ENCODE measurements at places on chromosomes 12 and 14.

DNA sequence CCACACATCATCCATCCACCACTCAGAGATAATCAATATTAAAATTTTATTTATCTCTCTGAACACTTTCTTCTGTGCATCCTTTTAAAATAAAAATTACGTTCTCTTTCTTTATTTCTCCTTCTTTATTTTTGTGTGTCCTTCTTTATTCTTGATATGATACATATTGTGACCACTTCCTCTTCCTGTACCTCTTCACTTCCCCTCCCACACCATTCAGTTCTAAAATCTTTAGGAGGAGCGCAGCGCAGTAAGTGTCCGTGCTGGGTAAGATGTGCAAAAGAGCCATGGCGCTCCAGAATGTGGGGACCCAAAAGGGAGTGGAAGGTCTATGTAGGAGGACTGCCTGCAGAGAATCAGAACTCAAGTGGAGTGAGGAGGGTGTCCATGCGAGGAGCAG, 256.7 kb downstream of the ITPR2 start:
- no peak for DNase-seq

- DNase-seq, result no peak
Measured at GRCh38 chr14:68300608-68301007, 481.0 kb downstream of the RAD51B start.

GRCh38 chr12:58640314-58640713, 280.0 kb downstream of the LRIG3 start:
- no peak for DNase-seq

GRCh38 chr14:74964787-74965485, 9.5 kb upstream of the PGF start:
- no peak for DNase-seq

DNA sequence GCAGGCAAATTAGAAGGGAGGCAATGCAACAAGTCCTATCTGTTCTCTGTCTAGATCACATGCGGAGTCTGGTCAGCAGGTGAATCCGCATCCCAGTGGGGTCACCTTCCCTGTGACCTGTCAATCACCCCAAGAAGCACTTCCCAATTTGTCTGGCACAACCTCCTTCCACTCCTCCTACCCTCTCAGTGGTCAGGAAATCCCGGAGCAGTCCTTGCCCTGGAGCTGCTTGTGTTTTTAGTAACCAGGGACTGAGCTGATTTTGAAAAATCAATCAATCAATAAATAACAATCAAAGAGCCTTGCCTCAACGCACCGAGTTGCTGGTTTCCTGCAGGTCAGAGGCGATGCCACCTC, 572 bp upstream of the ACSS3 start:
- no peak for DNase-seq

GRCh38 chr12:81683881-81684280, 75.3 kb downstream of the PPFIA2 start:
- DNase-seq, result no peak

DNA sequence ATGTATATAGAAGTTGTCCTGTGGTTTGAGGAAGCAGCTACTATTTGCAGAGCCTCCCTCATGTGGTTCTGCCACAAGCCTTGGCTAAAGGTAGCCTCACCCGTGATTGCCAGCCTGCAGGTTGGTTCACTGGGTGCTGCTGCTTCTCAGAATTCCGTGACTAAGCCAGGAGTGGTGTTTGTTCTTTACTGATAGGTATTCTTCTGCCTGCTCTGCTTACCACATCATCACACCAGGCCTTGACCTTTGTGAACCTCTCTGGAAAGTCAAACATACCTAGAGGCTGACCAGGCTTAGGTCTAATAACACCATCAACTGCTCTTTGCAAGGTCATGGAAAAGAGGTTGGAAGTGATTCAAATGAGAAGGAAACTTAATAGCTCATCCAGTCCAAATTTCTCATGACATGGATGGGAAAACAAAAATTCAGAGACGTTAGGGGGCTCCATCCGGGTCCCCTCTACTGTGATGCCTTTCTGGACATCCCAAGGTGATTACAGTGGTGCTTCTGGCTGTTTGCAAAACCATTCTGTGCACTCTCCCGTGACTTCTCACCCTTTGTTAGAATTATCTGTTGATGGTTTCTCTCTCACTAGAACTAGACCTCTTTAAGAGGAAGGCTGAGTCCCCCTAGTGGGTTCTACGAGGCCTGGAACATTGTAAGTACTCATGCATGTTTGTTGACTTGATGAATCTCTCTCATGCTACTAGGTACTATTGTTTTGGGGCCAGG, 8.5 kb upstream of the SOCS2 start:
- DNase-seq, result no peak

DNA sequence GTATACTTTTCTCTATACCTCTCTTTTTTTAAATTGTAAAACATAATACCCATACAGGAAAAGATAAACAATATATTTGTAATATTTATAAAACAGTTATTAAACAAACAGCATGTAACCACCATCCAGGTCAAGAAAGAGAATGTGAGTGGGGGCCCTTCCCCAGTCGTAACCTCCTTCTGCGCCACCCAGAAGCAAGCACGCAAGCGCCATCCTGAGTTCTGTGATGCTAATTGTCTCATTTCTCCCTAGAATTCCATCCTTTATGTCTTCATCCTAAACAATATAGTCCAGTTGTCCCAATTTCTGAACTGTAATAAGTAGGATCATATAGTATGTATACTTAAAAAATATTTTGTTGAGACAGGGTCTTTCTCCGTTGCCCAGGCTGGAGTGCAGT, 129.5 kb downstream of the EXOC5 start:
- no peak for DNase-seq

DNA sequence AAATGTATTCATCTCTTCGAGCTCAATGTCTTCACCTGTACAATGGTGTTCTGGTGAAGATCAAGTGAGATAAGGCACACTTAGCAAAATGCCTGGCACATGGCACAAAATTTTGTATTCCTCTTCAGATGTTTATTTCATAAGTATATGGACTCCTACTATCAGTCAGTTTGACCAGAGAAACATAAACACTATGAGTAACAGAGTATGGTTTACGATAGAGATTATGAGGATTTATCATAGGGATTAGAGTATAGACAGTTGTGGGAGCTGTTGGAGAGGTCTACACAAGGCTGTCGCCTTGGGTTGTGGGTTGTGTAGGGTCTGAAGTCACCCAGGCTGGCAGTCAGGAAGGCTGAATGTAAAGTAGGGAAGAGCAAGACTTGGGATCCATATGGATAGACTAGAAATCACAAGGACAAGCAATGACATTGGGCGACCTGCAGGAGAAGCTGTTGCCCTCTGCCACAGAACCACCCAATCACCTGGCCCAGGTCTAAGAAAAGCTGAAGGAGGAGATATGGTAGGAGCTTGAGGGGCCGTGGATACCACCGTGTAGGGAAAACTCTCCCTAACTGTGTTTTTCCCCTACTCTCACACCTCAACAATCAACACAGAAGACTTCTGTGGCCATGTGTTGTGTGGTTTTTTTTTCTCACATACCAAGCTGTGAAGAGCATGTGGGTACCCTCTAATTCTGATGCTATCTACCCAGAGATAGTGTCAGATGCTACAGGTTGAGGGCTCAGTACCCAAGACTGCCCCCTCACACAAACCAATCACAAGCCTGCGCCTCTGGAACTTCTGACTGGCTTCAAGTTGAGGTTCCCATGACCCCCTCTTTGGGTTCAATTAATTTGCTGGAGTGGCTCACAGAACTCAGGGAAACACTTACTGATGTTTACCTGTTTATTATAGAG, 27.2 kb upstream of the RESF1 start:
- no peak for DNase-seq

DNA sequence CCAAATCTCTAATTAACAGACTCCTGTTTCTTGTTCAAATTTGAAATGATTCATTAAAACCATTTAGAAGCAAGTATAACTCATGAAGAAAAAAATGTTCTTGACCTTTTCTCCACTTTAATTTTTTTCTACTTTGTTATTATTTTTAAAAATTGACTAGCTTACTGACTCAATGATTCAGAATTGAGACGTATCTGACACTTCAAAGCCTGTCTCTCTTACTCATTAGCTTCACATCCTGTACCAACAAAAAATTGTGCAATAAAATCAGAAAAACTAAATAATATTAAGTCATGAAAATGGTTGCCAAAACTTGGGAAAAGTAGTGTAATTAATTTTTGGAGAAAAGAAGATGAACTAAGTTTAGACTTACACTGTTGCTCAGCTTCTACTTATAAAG, 331.2 kb downstream of the SLC16A7 start:
- DNase-seq, result no peak

DNA sequence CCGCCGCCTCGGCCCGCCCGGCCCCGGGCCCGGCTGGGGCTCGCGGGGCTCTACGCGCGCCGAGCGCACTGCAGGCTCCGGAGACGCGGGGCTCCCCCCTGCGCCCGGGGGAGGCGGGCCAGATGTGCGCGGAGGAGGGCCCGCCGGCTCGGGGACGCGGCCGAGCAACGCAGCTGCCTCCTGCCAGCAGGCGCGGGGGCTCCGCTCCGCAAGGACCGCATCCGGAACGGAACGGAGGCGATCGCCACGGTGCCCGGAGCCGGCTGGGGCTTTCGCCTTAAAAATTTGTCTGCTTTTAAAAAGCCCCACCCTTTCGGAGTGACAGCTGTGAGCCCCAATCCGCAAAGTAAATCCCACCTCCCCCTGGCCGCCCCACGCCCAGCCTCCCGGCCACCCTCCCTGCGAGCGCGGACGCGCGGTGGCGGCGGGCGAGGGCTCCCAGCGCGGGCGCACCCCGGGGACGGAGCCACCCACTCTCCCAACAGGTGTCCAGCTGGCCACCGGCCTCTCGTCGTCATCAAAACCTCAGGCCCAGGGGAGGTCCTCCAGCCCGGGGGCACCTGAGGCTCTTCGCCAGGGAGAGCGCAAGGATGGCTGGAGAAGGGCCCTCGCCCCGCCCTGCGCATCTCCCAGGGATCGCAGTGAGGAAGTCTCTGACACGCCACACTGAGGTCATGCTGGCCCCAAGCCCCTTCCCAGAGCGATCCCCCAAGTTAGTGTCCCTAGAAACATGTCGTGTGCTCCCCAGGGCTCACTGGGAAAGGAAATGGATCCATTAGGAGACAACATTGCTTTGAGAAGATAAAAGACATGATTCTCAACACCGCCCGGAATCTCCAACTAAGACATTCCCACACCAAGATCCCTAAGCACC, at the start of gene TMEM132D:
Gene TMEM132D (minus strand): TSS at position 70 of the 874 bp plus-strand sequence.
- DNase-seq, result no peak

GRCh38 chr14:44897845-44898151, 63.9 kb downstream of the KLHL28 start:
- no peak for DNase-seq

- DNase-seq, result no peak
Measured at GRCh38 chr14:84674636-84675035, 855.3 kb upstream of the FLRT2 start.

- no peak for DNase-seq
Measured at GRCh38 chr14:103402695-103403094, 17.5 kb downstream of the MARK3 start.

- no peak for DNase-seq
Measured at GRCh38 chr14:61803755-61804154, 41.5 kb downstream of the SNAPC1 start.

DNA sequence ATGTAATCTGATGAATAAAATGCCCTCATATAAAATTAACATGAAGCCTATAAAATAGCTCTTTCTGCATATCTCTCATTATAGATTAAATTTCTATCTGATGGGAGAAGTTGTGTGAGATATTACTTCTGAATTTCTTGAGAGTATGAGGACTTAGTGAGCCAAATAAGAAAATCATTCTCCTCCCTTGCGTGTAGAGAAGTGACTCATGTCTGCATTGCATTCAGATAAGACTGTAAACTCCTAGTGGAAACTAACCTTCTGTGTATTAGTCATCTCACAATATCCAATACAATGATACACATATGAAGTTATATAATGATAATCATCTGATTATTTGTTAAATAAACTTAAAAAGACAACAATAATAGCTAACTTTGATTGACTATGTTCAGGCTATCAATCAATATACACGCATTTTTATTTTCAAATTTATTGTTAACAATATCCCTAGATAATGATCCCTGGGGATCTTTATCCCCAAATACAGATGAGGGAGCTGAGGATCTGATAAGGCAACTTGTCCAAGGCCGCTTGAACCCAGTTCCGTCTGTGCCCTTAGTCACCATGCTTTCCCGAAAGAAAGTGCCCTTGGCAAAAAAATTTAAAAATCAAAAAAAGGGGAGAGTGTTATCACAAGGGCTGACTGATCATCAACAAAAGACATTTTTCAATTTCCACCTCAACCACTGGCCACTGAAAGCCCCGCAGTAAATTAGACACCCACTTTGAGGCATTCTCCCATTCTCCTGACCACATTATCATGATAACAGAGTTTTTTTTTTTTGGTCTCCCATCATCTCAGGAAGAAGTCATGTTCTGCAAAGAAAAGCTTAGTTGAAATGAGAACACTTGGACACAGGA, 189.2 kb upstream of the RASSF8 start:
- DNase-seq, result no peak

DNA sequence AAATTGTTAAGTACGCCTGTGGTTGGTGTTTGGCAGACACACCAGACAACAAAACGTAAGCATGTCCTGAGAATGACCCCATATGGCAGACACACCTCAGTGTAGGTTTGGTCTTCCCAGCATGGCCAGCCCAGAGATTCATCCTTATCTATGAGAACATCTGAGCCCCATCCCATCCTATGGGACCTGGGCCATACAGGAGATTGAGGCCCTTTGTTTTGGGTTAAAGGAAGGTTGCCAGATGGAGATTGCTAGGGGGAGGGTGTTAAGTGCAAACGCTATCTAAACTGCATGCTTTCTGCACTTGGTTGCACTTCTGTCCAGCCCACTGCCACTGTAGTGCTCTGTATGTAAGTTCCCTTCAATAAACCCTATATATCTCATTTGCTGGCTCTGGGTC, 4.1 kb upstream of the PCNX4 start:
- DNase-seq, result no peak

DNA sequence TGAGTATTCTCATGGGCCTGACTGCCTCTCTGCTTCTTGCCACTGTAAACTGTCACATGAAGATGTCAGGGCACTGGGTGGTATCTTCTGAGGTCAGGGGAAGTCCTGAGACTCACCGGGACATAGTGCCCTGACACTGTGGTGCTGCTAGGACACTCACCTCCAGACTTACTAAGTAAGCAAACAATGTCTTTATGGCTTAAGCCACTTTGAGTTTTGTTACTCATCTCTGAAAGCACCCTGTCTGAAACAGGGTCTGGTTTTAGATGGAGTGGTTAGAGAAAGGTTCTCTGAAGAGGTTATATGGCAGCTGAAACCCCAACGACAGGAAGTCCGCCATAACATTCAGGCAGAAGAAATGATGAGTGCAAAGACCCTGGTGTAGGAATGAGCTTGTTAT, 22.7 kb downstream of the GPR19 start:
- DNase-seq, result no peak

DNA sequence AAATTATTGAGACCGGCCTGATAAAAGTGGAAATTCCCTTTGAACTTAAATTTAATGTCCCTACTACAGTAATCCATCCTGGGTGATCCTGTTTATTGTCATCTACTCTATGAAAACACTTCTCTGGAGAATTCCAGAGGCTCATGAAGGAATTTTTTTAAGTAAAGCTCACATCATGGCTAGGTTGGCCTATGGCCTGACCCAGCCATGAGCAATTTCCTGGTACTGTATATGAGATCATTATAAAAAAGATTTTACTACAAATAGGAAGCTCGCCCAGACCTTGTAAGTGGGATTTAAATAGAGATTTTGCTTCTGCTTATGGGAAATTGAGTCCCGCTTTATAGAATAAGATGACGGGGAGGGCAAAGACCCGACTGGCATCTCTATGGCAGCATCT, 215.5 kb downstream of the DPF3 start:
- no peak for DNase-seq
